ENCODE measurements at places on chromosomes 12 and 14. TPM values are rescaled to one million over a fixed set of nuclear protein-coding genes. Genes with fewer than 3 reads are reported as not detected.

FGF6 gene
- not detected for total RNA-seq

DNA sequence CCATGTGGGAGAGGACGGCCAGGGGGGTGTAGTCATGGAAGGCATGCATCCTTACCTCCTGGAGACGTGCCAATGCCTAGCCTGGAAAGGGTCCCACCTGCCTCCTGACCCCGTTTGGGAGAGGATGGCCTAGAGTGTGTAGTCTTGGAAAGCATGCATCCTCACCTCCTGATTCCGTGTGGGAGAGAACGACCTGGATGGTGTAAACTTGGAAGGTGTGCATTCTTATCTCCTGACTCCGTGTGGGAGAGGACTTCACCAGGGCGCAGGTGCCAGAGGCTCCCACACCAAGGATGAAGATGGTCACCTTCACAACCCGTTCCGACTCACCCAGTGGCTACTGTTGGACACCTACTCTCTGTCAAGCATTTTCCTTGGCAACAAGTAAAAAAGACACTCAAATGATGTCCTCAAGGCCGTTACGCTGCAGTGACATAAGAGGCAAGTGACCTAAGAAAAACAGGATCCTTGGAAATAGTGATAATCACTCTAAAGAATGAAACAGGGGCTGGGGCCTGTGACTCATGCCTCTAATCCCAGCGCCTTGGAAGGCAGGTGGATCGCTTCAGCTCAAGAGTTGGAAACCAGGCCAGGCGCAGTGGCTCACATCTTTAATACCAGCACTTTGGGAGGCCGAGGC lies 37.5 kb upstream of the FZD10 start:
- H3K27ac ChIP-seq = no peak overlapping the region
- H3K4me3 ChIP-seq = no peak overlapping the region
- no peaks in the 10 kb centered on the region for H3K27me3 ChIP-seq
- H3K4me1 ChIP-seq = no peaks in the 10 kb centered on the region
- no peaks in the 10 kb centered on the region for H3K36me3 ChIP-seq
- no peak for DNase-seq

DIP2B gene
- 8.5 TPM for total RNA-seq

GRCh38 chr12:65822732-65823512 lies 1.4 kb upstream of the HMGA2 start:
- peaks cover 15% of the 10 kb centered on the region for H3K4me1 ChIP-seq
- no peak overlapping the region for H3K4me3 ChIP-seq
- peak; percentile 60 for DNase-seq

- DNase-seq = no peak
- no peaks in the 10 kb centered on the region for H3K36me3 ChIP-seq
- no peak overlapping the region for H3K4me3 ChIP-seq
- H3K4me1 ChIP-seq = no peaks in the 10 kb centered on the region
- no peaks in the 10 kb centered on the region for H3K27me3 ChIP-seq
Observed at GRCh38 chr12:86331012-86331411, 74.8 kb upstream of the MGAT4C start.

SLC11A2 gene
- 21.5 TPM for total RNA-seq

DTX1 gene
- total RNA-seq = 4.5 TPM

All from ascending aorta (tissue), 2 donors.